Smooth muscle cell of the umbilical artery (primary cell): ENCODE measurements at places on chromosomes 3 and 15. TPM values are rescaled to one million over a fixed set of nuclear protein-coding genes. Genes with fewer than 3 reads are reported as not detected.

The TBC1D21 gene
- total RNA-seq: not detected in 2 replicates

The TP63 gene
- not detected in 2 replicates for total RNA-seq

The GOLGA8J gene
- total RNA-seq: not detected in 2 replicates

The RASSF1 gene
- total RNA-seq: 20.8 and 26.0 TPM in 2 replicates

The ZCWPW2 gene
- total RNA-seq: 0.74 and 1.2 TPM in 2 replicates

The FAM131A gene
- total RNA-seq: 21.4 and 38.7 TPM in 2 replicates

The LCTL gene
- 4.8 and 5.8 TPM in 2 replicates for total RNA-seq

The ITIH1 gene
- total RNA-seq: not detected in 2 replicates

The CTXN2 gene
- total RNA-seq: not detected in 2 replicates

The CLEC3B gene
- not detected in 2 replicates for total RNA-seq

The STAC gene
- total RNA-seq: 0.30 and 0.88 TPM in 2 replicates

The CLDN18 gene
- not detected in 2 replicates for total RNA-seq

The PPARG gene
- total RNA-seq: 1.2 and 5.5 TPM in 2 replicates

The ZNF660 gene
- total RNA-seq: 2.2 and 4.2 TPM in 2 replicates

The FAM240A gene
- total RNA-seq: not detected in 2 replicates

The TMEM108 gene
- total RNA-seq: under 0.01 and 0.23 TPM in 2 replicates

The AADAC gene
- 0.09 and 1.2 TPM in 2 replicates for total RNA-seq

The TEX55 gene
- not detected in 2 replicates for total RNA-seq

The CYP11A1 gene
- total RNA-seq: under 0.01 TPM in 1 of 2 replicates, not detected in the other

The SPRED1 gene
- total RNA-seq: 57.9 and 86.5 TPM in 2 replicates

The SLC9C1 gene
- total RNA-seq: 0.30 and 0.37 TPM in 2 replicates

The UPK1B gene
- total RNA-seq: not detected in 2 replicates

The EFHB gene
- 0.42 and 0.59 TPM in 2 replicates for total RNA-seq

The ISLR gene
- total RNA-seq: 5.3 and 10.4 TPM in 2 replicates

The ALDH1A3 gene
- 515 and 604 TPM in 2 replicates for total RNA-seq

The TJP1 gene
- total RNA-seq: 50.5 and 96.1 TPM in 2 replicates

The RFTN1 gene
- 53.4 and 76.3 TPM in 2 replicates for total RNA-seq

The NUSAP1 gene
- total RNA-seq: 4.5 and 40.2 TPM in 2 replicates

The SEMA7A gene
- 35.0 and 86.9 TPM in 2 replicates for total RNA-seq

The FBLN2 gene
- total RNA-seq: 63.9 and 254 TPM in 2 replicates

The MAGI1 gene
- total RNA-seq: 28.2 and 51.1 TPM in 2 replicates

The VIPR1 gene
- total RNA-seq: not detected in 2 replicates

The NR1I2 gene
- total RNA-seq: 0.14 TPM in 1 of 2 replicates, not detected in the other

The RBPMS2 gene
- total RNA-seq: not detected in 2 replicates

The MNS1 gene
- total RNA-seq: 0.89 and 1.3 TPM in 2 replicates

The DZIP1L gene
- total RNA-seq: 25.2 and 31.9 TPM in 2 replicates

The UROC1 gene
- not detected in 2 replicates for total RNA-seq

The PGBD4 gene
- total RNA-seq: 2.9 and 3.3 TPM in 2 replicates

The PLIN1 gene
- 0.18 and 0.30 TPM in 2 replicates for total RNA-seq

The SLC2A2 gene
- total RNA-seq: not detected in 2 replicates

The SPATA12 gene
- total RNA-seq: not detected in 2 replicates

The GATM gene
- total RNA-seq: 0.28 and 0.30 TPM in 2 replicates
